ENCODE measurements at places on chromosomes 1 and 21.

- DNase-seq: no peak
Observed at GRCh38 chr21:36692114-36692834, 6.6 kb upstream of the SIM2 start.

DNA sequence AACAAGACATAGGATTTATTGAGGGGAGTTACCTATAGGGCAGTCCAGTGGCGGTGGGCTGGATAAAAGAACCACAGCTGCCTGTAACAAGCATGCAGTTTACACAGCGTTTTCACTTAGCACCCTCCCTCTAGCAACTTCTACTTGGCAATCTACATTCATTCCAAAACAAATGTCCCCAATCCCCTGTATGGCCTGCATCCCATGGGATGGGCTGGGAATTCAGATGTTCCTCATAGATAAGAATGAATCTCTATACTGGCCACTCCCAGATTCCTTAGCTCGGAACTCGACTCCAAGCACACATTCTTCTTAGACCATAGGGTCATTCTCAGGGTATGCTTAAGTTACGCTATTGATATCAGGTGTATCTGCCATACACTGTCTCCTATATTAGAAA is 33.3 kb downstream of the PCP4 start:
- DNase-seq: no peak

GRCh38 chr1:55669293-55669692 is 454.1 kb upstream of the USP24 start:
- no peak for DNase-seq

- DNase-seq: no peak
Observed at GRCh38 chr1:94126651-94127050, 5.7 kb upstream of the ABCA4 start.

DNA sequence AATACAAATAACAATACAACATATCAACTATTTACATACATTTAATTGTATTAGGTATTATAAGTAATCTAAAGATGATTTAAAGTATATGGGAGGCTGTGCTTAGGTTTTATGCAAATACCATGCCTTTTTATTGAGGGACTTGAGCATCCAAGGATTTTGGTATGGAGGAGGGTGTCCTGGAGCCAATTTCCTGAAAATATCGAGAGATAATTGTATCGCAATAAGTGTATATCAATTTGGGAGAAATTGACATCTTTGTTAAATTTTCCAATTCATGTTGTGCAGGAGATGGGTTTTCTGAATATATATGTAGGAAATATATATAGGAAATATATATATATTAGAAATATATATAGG is 63.5 kb downstream of the ATP1A1 start:
- no peak for DNase-seq

DNA sequence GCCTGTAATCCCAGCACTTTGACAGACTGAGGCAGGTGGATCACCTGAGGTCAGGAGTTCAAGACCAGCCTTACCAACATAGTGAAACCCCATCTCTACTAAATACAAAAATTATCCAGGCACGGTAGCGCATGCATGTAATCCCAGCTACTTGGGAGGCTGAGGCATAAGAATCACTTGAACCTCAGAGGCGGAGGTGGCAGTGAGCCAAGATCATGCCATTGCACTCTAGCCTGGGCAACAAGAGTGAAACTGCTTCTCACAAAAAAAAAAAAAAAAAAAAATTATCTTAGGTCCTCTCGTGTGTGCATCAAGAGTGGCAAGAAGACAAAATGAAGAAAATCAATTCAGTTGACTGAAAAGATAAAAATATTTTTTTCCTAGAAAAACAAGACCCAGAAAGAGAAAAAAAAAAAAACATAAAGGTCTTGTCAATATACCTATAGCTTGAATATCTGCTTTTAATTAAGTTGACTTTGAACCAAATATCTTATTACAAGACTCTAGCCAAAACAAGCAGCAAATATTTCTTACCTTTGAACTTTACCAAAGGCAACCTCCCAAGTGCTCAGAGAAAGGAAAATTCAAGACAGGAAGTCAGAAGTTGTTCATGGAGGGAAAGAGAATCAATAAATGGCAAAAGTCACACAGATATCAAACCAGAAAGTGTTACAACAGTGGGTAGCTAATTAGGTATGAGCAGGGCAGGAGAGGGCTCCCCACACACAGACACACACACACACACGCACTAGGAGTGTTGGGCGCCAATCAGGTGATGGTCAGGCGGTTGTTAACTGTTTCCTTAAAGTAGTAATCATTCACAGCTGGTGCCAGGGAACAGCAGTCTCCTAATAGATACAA is 29.6 kb downstream of the ITLN2 start:
- no peak for DNase-seq

DNA sequence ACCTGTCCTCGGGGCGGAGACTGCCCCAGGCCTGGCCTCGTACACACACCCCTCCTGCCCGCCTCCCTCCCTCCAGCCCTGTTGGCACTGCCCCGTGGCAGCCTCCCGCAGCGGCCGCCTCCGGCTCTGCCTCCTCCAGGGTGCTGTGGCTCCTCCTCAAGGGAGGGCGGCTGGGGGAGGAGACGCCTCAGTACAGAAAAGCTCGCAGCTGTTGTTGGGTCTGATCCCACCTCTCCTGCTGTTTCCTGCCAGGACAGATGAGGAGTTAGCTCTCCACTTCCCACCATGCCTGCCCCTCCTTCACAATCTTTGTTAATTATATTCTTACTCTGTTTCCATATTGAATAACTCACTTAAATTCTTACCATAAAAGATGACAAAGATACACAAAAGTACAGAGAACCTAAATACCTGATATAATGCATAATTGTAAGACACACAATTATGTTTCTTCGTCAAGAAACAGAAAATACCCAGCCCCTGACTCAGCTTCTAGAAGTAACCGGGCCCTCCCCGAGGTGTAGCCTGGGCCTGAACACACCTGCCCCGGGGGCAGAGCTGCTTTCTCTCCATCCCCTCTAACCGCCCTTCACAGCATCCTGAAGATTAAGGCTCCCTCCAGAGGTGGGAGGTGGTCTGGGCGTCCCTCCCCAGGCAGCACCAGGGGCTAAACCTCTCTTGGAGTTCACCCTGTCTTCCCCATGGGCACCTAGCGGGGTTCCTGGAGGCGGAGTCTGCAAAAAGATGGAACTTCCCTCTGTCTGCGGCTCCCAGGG is 30.6 kb upstream of the COL6A1 start:
- DNase-seq: no peak

- no peak for DNase-seq
Observed at GRCh38 chr1:6574818-6575217, 5.0 kb upstream of the ZBTB48 start.

DNA sequence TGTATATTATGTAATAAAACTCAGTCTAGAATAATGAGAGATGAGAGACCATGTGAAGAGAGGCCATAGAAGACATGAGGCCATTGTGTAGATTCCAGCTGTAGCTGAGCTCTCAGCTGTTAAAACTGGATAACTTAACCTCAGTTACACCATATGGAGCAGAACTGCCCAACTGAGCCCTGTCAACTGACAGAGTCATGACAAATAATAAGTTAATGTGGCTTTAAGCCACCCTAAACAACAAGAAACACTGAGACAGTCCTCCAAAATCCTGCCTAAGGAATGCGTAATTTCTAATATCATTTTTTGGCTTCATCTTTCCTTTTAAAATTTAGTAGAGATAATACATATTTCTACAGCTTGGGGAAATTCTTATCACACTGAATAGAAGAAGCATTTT is 580.0 kb upstream of the RGS18 start:
- no peak for DNase-seq

DNA sequence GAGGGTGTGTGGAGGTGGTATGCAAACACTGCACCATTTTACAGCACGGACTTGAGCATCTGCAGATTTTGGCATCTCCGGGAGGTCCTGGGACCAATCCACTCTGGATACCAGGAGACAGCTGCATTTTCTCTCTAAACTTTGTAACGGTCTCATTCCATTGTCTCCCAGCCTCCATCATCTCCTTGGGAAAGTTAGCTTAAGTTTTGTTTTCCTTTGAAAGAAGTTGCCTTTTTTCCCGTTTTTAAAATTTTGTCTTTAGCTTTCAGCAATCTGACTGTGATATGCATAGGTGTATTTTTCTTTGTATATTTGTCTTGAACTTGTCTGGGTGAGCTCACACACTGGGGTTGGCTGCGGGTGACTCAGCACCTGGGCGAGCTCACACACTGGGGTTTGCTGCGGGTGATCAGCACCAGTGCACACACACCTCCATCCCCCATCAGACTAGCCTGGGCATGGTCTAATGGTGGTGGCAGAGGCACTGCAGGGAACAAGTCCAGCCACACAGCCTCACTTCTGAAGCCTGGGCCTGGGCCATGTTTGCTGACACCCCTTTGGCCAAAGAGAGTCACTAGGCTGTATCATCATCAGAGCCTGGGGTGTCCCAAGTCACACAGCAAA is 32.1 kb upstream of the COL18A1 start:
- DNase-seq: no peak

DNA sequence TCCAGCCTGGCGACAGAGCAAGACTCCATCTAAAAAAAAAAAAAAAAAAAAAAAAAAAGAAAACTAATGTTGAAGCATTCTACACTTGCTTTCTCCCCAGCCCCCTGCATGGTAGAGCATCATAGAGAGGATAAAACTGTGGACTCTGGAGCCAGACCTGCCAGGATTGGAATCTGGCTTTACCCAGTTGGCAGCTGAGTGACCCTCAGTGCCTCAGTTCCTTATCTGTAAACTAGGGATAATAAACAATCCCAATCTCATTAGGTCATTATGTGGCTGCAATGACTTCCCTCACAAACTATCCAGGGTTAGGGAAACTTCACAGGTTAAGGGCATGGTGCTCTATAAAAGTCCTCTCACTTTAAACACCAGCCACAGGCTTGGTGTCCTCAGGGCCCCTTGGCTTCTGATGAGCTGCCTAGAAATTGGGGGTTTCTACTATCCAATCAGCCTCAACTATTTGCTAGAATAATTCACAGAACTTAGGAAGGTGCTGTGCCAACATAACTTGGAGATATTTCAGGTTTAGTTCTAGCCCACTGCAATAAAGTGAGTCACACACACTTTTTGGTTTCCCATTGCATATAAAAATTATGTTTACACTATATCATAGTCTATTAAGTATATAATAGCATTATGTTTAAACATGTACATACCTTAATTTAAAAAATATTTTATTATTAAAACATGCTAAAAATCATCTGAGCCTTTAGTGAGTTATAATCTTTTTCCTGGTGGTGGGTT is 180.5 kb upstream of the B3GALT2 start:
- DNase-seq: no peak

GRCh38 chr1:179175011-179175841 is 54.3 kb downstream of the ABL2 start:
- DNase-seq: peak; percentile 67

- no peak for DNase-seq
Observed at GRCh38 chr1:162138112-162138511, 68.6 kb downstream of the NOS1AP start.

DNA sequence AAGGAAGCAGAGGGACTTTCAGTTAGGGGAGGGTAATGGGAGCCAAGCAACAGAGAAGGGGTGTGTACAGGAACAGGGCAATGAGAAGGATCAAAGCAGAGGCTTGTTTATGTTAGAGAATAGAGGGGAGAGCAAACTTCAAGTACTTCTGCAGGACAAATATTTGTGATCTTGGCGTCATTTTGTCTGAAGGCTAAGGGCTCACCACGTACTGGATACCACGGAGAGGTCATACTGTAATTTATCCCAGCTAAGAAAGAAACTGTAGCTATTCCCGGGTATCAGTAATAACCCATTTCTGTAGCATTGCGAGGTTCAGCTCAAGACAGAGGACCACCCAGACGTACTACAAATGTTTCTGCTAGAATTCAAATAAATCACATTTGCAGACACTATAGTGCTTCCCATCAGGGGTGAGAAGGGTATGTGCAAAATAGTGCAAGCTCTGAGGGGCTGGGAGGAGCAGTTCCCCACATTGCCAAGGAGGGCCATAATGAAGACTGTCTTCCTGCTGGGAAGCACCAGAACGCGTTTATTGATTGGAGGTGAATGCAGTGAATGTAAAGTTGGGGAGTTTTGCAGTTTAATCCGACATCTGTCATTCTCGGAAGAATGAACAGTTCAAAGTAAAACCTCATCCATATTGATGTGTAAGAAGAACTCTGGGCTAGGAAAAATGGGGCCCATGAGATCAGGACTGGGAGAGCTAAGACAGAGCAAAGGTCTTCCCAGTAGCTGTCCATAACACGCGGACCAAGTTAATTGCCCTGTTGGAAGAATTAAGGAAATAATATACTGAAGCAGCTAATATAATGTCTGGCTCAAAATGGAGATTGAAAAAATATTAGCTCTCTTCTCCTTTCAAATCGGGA is 136.9 kb downstream of the RWDD3 start:
- no peak for DNase-seq

DNA sequence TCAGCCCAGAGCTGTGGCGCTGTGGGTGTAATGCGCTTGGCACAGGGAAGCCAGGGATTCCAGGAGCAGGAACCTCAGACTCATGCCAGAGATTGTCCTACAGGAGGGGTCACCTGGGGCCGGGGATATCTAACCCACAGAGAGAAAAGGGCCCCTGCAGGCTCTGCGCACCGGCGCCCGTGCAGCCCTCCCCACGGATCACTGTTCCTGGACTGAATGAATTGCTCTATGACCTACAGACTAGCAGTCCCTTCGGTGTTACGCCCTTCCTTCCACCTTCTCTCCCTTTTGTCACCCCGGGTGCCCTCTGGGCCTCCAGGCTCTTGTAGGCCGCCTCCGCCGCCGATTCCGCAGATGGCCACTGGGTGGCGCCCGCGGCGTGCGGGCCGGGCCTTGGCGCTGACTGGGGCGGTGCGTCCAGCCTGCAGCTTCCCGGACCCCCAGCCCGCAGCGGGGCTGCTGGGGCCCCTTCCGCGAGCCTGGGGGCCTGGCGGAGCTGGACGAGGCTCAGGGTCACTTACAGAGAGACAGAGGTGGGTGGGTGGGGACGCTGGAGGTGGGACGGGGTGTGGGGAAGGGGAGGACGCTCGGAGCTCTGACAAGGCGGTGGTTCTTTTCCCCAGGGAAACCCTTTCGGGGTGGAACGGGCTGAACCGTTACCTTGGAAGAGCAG is 101.3 kb downstream of the IER5 start:
- DNase-seq: peak; percentile 16

- DNase-seq: peak; percentile 64
Observed at GRCh38 chr1:121519042-121519755, 334.4 kb downstream of the SRGAP2C start.

GRCh38 chr1:117070124-117070523 is 10.0 kb downstream of the TTF2 start:
- no peak for DNase-seq

GRCh38 chr1:106700211-106700610 is 356.3 kb upstream of the PRMT6 start:
- DNase-seq: no peak

All from anterior cingulate cortex (tissue), 58 donors.